ENCODE measurements at places on chromosomes 13 and 19.

GRCh38 chr13:100610391-100611347 lies 22.1 kb upstream of the GGACT start:
- no peak for DNase-seq

GRCh38 chr13:35527451-35527850 lies 51.0 kb upstream of the MAB21L1 start:
- no peak for DNase-seq

- DNase-seq = no peak
Observed at GRCh38 chr19:31641591-31641990, 292.4 kb upstream of the TSHZ3 start.

- DNase-seq = no peak
Observed at GRCh38 chr19:1223018-1223855, 14.6 kb downstream of the CBARP start.
